Thymus (tissue), 14 donors: ENCODE measurements at places on chromosomes 13 and 19. TPM values are rescaled to one million over a fixed set of nuclear protein-coding genes. Genes with fewer than 3 reads are reported as not detected.
A peak's percentile ranks its signal among the peaks of the same experiment; 100 is the strongest.

DNA sequence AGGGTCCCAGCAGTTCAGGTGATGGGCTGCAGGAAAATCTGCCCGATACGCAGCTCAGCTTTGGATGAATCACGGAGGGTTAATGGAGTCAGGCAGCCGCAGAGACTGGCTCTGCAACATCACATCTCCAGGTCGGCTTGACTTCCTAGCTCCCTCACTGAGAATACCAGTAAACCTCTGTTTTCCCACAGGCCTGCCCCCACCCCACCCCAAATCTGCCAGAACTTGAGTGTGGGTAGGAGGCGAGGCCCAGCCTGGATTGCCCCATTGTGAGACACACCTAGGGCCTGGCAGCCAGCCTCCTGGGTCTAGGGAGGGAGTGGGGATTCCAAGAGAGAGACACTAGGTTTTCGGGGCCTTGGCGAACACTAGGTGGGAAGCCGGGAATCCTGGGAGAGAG, 3.7 kb upstream of the KRTDAP start:
- no peak overlapping the region for H3K27ac ChIP-seq
- H3K36me3 ChIP-seq, result no peaks in the 10 kb centered on the region
- no peak overlapping the region for H3K4me3 ChIP-seq

DNA sequence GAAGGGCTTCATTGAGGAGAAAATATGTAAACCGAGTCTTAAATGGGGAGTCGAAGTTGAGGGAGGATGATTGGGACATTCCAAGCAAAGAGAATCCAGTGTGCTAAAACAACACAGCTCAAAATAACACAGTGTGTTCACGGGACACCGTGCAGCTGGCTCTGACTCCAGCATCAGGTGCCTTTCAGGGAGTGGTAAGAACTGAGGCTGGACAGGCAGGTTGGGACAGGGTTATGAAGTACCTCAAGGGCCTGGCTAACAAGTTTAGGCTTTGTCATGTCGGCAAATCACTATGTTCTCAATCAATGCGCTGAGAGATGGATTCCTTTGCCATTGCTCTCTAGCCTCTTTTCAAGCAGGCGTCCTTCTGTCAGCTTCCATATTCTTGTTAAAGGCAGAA, 27.5 kb upstream of the WDFY2 start:
- no peaks in the 10 kb centered on the region for H3K36me3 ChIP-seq
- H3K27me3 ChIP-seq, result no peaks in the 10 kb centered on the region
- no peak overlapping the region for H3K4me3 ChIP-seq
- DNase-seq, result no peak

DNA sequence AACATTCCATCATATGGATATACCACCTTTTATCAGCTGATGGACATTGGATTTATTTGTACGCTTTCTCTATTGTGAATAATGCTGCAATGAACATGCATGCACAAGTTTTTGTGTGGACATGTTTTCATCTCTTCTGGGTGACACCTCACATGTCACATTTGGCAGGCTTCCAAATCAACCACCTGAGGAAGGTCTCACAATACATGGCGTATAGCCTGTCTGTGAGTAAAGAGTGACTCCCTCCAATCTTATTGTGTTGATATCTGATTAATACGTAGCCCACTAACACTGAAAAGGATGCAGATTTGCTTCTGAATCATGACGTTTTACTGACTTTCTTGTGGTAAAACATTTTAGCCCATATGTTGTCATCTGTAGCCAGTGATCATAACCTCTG, 61.1 kb downstream of the SLC15A1 start:
- H3K27ac ChIP-seq, result no peak overlapping the region
- no peaks in the 10 kb centered on the region for H3K36me3 ChIP-seq
- DNase-seq, result no peak
- H3K27me3 ChIP-seq, result no peaks in the 10 kb centered on the region
- H3K4me1 ChIP-seq, result no peaks in the 10 kb centered on the region

- H3K27ac ChIP-seq, result no peak overlapping the region
- DNase-seq, result no peak
- H3K4me1 ChIP-seq, result no peaks in the 10 kb centered on the region
Observed at GRCh38 chr13:59205501-59205900, 958.2 kb downstream of the DIAPH3 start.

DNA sequence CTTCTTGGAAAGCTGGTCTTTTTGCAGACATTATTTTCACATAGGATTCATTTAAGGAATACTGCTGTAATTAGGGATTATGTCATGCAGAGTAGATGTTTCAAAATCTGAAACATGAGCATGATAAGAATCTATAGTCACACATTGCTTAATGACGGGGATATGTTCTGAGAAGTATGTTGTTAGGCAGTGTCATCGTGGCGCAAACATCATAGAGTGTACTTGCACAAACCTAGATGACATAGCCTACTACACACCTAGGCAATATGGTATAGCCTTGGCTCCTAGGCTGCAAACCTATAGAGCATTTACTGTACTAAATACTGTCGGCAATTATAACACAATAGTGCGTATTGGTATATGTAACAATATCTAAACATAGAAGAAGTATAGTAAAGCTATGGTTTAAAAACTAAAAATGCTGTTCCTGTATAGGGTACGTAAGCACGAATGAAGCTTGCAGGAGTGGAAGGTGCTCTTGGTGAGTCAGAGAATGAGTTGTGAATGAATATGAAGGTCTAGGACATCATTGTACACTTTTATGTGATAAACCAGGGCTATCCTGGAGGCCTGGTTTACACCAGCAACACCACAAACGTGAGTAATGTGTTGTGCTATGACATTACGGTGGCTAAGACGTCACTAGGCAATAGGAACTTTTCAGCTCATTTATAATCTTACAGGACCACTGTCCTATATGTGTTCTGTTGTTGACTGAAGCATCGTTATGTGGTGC, 283.1 kb downstream of the MTUS2 start:
- no peak overlapping the region for H3K27ac ChIP-seq
- DNase-seq, result no peak
- H3K36me3 ChIP-seq, result no peaks in the 10 kb centered on the region
- H3K27me3 ChIP-seq, result no peaks in the 10 kb centered on the region
- no peaks in the 10 kb centered on the region for H3K4me1 ChIP-seq

GRCh38 chr13:41648314-41648935, 191.1 kb downstream of the RGCC start:
- no peak overlapping the region for H3K4me3 ChIP-seq
- no peak for DNase-seq
- H3K4me1 ChIP-seq, result peaks cover 4% of the 10 kb centered on the region
- H3K36me3 ChIP-seq, result no peaks in the 10 kb centered on the region
- no peaks in the 10 kb centered on the region for H3K27me3 ChIP-seq

DNA sequence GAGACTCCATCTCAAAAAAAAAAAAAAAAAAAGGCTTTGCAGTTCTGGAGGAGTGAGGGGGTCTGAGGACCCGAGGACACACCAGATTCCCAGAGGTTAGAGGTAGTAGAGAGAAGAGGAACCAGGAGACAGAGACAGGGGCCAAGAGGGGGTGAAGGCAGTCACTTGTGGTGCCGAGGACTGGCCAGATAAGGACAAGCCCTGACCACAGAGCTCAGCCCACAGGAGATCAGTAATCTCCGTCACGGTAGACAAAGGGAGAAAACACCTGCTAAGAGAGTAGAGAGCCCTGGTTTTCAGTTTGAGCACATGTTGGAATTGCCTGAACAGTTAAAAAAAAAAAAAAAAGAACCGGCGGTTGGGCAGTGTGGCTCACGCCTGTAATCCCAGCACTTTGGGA, 1.7 kb upstream of the PRAM1 start:
- H3K27ac ChIP-seq, result peak overlapping the region; percentile 41
- no peak for DNase-seq
- H3K36me3 ChIP-seq, result peaks cover 5% of the 10 kb centered on the region
- H3K4me3 ChIP-seq, result no peak overlapping the region

DNA sequence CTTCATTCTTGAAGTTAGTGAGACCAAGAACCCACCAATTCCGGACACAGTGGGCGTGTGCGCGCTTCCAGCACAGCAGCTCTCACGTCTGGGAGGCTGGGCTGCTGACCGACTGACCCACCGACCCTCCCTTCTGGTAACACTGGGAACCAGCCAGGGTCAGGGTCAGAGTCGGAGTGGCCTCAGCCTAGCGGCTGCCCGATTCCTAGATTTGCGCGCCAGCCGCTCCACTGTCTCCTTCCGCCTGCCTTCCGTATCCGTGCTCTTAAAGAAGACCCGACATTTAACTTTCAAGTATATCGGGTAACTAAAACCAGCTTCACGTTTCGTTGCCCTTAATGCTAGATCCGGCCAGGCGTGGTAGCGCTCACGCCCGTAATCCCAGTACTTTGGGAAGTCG, 41.1 kb downstream of the SERP2 start:
- no peak overlapping the region for H3K27ac ChIP-seq
- H3K4me1 ChIP-seq, result peaks cover 39% of the 10 kb centered on the region

DNA sequence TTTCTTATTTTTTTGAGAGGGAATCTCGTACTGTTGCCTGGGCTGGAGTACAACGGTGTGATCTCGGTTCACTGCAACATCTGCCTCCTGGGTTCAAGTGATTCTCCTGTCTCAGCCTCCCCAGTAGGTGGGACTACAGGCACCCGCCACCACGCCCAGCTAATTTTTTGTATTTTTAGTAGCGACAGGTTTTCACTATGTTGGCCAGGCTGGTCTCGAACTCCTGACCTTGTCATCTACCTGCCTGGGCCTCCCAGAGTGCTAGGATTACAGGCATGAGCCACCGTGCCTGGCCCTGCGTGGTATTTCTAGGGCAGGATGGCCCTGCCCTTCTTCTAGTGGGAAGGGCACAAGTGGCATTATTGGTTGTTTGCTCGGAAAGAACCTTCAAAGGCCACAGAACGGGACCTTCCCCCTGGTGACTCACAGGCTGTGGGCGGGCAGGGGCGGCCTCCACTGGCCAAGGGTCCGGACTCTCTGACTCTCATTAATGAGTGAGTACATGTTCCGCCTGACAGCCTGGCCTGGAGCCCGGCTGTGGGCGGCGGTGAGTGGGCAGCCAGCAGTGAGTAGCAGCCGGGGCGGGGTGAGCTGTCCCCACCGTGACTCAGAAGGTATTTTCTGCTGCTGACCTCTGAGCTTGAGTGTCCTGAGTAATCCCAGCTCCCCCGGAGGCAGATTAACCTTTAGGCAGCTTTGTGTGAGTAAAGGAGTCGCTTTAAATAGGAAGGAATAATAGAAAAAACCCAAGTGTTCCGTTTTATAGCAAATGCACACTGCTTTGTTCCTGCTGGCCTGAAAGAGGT, 5.1 kb downstream of the DOT1L start:
- peak overlapping the region; percentile 70 for H3K27ac ChIP-seq
- no peaks in the 10 kb centered on the region for H3K27me3 ChIP-seq
- H3K36me3 ChIP-seq, result peaks cover 6% of the 10 kb centered on the region
- peaks cover 10% of the 10 kb centered on the region for H3K4me1 ChIP-seq
- DNase-seq, result no peak

- DNase-seq, result no peak
- no peaks in the 10 kb centered on the region for H3K36me3 ChIP-seq
- H3K4me1 ChIP-seq, result no peaks in the 10 kb centered on the region
- H3K4me3 ChIP-seq, result no peak overlapping the region
- no peaks in the 10 kb centered on the region for H3K27me3 ChIP-seq
- no peak overlapping the region for H3K27ac ChIP-seq
Observed at GRCh38 chr13:83211301-83211700, 671.0 kb downstream of the SLITRK1 start.

DNA sequence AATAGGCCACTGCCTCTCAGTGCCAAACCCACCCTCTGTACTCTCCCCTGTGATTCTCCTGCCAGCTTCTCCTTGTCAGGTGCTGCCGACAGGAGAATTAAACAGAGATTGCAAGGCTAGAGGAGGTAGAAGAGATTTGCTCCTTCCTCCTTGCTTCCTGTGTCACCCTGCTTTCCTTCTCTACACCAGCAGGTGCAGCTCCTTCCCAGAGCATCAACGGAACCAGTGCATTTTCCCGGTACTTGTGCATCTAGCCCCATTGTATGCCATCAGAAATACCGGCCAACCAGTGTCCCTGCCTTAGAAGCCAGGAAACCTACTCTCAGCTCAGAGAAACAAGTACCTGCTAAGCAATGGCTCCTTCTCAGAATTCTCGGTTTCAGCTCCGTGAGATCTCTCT, 253.2 kb downstream of the SUCLA2 start:
- H3K4me1 ChIP-seq, result no peaks in the 10 kb centered on the region
- no peak overlapping the region for H3K4me3 ChIP-seq
- no peaks in the 10 kb centered on the region for H3K27me3 ChIP-seq
- no peak for DNase-seq
- H3K27ac ChIP-seq, result no peak overlapping the region

DNA sequence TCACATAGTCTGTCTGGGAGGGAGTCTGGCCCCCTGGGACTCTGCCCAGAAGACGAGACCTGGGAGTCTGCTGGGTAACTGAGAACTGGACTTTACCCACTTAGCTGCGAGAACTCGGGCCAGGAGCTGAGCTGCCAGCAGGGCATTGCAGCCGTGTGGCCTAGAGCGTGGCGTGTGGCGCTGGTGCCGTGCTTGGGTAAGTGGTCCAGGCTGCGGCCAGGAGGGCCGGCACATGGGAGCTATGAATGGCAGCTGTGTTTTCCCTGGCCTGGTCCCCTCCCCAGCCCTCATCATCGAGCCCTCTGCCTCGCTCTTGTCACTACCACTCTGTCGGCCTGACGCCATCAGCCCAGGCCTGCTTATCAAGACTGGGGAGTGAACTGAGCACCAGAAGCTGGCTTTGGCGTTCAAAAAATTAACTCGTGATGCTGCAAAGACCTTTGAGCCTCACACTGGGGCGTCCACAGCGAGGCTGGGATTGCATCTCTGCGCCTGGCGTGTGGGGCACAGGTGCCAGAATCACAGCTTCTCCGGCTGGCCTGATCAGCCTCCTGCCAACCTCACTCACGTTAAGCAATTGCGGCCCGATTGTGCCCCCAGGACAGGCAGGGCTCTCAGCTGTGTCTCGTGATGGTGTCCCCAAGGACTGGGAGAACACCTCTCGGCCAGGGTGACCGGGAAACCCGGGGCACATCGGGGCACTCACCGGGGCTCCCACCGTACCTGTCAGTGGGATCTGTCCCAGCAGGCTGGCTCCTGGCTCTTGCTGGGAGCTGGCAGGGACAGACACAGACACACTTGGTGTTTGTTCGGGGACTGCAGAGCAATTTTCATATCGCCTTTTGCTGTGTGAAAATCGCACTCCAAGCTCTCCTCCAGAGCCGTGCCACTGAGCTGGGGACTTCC, 85.9 kb downstream of the KDM4B start:
- no peak overlapping the region for H3K4me3 ChIP-seq
- no peak overlapping the region for H3K27ac ChIP-seq
- peaks cover 37% of the 10 kb centered on the region for H3K36me3 ChIP-seq
- no peaks in the 10 kb centered on the region for H3K27me3 ChIP-seq

SRRM5 gene
- total RNA-seq, result 0.05 TPM

UPK1A gene
- total RNA-seq, result not detected

ZNF525 gene
- total RNA-seq, result 18.0 TPM

GFY gene
- total RNA-seq, result not detected

ZFP82 gene
- 6.5 TPM for total RNA-seq

RHPN2 gene
- 5.1 TPM for total RNA-seq

TNFSF9 gene
- total RNA-seq, result 0.52 TPM

SPRY2 gene
- total RNA-seq, result 7.6 TPM

CYP4F2 gene
- total RNA-seq, result 0.09 TPM
